ENCODE measurements at places on chromosomes 3 and 15.

DNA sequence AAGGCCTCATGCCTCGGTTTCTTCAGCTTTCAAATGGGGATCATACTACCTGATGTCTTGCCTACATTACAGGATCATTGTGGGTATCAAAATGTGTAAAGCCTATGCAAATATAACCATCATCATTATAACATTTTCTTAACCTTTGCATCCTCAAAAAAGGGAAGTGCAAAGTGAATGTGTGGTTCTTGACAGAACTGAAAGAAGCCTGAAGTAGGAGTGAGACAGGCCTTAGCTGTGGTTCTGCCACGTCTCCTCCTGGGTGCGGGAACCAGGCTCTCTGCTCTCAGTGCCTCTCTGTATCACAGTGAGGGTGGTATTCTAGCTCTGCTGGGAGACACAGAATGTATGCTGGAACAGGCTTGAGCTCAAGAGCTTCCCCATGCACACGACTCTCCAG lies 316.9 kb upstream of the ICE2 start:
- DNase-seq: no peak

GRCh38 chr3:43998836-43999727 lies 242.6 kb upstream of the TOPAZ1 start:
- no peak for DNase-seq

DNA sequence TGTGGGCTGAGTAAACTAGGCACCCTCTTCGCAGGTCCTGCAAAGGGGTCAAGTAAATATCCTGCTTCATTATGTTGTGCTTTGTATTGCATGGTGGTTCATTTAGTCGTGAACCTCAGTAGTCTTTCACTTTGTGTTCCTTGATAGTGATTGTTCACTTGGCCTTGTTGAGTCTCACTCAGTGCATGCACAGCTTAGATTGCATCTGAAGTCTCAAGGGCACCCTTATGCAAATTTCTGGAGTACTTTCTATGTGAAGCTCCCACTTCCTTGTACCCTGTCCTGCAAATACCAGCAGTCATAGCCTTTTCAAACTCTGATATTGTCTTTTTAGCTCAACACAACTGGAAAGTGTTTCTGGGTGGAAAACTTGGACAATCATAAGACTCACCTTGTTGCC lies 519.2 kb downstream of the NAALADL2 start:
- DNase-seq: no peak

DNA sequence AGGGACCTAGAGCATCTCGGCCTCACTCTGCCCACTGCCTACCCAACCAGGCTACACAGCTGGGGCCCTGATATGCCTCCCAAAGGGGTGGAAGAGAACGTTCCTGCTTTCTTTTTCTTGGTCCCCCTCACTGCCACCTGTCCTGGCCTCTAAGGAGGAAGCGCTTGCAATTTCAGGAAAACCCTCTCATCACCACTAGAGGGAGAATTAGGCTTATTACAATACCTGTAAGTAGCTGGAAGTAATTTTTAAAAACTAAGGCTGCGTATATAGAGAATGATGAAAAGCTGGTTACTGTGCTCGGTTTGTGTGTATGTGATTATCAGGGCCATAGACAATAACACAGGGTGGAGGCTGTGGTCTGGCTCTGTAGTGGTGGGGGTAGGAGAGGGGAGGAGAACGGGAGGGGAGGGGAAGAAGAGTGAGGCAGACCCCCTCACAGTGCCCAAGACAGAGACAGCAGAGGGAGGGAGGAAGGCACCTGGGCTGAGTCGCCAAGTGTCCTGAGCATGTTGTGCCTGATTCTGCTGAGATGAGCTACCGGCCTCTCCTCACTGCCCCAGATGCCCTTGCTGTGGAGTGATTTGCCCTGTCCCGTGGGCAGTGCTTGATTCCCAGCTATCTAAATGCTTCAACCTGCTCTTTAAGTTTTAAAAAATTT lies 3.3 kb downstream of the GABRG3 start:
- DNase-seq: no peak

DNA sequence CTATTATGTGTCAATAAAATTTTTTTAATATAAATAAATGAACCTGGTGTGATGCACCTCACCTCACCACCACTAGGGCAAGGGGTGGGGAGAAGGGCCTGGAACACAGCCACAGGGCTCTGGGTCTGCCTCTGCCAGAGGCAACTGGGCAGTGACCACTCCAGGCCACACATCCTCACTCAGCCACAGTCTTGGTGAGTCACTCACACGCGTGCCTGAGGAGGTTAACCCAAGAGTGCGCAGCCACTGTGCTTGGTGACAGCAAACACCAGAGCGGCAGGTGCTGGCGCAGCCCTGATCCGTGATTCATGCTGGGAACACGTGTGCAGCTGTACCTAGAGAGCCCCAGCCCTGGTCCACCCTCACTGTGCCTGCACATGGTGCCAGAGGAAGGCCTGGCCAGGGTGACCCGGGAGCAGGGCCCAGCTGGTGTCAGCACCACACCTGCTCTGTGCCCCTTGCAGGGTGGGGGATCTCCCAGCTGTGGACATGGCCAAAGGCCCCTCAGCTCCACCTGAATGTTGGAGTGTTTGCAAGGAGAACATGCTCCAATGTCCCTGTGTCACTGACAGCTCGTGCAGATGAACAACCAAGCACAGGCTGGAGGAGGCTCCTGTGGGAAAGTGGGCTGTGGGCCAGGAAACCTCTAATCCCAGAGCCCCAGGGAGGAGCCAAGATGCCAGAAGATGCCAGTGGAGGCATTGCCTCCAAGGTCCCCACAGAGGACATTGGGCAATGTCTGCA lies 2.1 kb downstream of the SLC41A3 start:
- DNase-seq: no peak

DNA sequence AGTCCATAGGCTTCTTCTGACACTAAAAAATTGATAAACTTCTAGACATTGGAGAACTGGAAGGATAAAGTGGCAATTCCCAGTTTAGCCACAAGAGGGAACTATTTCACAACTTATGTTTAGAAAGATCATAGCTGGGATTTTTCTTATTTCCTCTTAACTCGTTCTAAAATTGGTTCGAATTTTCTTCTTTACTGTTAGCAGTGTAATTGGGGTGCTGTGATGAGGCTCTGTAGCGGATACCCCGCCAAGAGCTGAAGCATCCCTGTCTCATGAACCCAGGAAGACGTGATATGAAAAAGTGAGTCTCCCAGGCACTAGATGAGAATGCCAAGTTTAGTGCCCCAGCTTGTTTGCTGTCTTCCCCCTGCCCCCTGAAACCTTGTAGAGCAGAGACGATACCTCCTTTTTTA lies 85.1 kb downstream of the PDCD6IP start:
- DNase-seq: no peak

- DNase-seq: no peak
These were observed 7.3 kb downstream of the KIF23 start for GRCh38 chr15:69421498-69421897.

- DNase-seq: no peak
These were observed 3.1 kb downstream of the C3orf38 start for GRCh38 chr3:88152841-88153240.

DNA sequence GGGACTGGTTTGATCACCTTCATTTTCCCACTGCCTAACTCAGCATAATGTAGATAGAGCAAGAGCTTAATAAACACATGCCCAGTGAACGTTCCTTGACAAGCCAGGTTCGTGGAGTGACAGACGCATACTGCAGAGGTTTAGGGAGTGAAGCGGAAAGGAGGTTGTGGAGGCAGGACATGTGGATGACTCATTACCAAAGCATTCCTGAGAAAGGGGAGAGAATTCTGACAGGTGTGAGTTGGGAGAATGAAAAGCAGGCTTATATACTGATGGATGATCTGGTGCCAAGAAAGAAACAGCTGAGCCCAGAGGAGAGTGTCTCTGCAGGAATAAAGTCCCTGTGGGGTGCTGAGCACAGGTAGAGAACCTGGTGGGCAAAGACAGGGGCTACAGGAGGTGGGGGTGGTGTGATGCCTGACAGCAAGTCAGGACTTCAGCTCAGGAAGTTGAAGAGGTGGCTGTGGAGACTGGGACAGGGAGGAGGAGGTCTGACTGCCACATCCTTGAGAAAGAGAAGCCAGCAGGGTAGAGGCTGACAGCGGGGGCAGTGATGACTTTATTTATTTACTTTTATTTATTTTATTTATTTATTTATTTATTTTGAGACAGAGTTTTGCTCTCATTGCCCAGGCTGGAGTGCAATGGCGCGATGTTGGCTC lies 2.4 kb upstream of the RPL29 start:
- DNase-seq: no peak

- no peak for DNase-seq
These were observed 2.1 kb downstream of the PHC3 start for GRCh38 chr3:170179432-170179831.

DNA sequence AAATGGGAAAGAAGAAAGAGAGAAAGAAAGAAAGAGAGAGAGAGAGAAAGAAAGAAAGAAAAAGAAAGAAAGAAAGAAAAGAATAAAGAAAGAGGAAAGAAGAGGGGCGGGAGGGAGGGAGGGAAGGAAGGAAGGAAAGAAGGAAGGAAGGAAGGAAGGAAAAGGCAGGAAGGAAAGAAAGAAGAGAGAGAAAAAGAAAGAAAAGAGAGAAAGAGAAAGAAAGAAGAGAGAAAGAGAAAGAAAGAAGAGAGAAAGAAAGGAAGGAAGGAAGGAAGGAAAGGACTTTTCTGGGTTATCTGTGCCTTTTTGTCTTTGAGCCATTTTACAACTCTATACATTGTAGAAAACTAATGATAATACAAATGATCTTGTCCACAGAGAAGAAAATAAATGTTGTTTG lies 136.6 kb upstream of the SMAD3 start:
- no peak for DNase-seq

GRCh38 chr15:63422891-63423590 lies 41.4 kb upstream of the CA12 start:
- no peak for DNase-seq

GRCh38 chr15:75061272-75061671 lies 37.9 kb downstream of the PPCDC start:
- DNase-seq: no peak

GRCh38 chr3:138329984-138330293 lies 288 bp upstream of the NME9 start:
- DNase-seq: no peak

DNA sequence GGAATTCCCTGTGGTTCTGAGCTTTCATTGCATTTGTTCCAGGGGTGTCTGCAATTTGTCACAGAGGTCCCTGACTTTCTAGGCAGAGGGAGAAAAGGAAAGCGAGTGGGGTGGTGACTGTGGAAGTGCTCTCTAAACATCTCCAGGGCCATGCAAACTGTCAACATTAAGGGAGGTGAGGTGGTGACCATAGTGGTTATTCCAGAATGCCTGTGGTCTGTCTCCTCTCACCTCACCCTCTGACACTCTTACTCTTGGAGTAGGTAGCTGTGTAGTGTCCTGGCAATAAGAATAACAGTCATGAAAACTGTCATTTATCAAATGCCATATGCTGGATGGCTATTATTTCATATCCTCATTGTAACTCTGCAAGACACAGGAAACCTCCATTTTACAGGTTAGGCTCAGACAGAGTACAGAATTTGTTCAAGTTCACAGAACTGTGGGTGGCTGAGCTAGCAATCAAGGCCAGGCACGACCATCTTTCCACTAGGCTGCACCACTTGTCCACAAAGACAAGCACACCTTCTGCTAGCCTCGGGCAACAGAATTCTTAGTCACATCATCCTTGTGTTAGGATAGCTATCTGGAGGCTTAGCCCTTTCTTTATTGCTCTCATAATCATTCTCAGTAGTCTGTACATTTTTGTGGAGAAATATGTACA lies 179.4 kb downstream of the CD47 start:
- no peak for DNase-seq

- DNase-seq: no peak
These were observed 1.4 kb upstream of the GRM2 start for GRCh38 chr3:51705276-51706020.

DNA sequence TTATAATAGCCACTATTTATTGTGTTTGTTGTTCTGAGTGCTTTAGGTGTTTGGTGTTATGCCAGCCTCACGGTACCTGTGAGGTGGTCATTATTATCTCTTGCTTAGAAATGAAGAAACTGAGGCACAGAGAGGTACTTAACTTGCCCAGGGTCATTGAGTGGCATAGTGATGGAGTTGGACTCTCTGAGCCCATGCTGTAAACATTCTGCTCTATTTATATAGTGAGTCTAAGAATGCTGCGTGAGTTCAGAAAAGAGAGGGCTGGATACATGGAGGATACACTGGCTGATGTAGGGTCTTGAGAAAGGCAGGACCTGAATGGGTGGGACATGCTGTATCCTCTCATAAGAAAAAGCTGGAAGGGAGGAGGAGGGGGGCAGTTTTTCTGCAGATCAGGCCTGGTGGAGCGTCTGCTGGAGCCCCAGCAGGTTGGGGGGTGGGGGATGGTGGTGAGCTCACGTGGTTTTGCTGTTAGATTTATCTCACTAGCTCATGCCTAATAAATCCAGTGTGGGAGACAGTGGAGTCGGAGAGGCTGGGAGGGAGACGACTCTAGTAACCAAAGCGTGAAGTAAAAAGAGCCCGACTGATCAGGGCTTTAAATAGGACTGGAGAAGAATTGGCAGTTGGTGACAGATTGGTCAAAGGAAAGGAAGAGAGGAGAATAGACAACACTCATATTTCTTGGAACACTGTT lies 16.0 kb downstream of the MED12L start:
- no peak for DNase-seq

GRCh38 chr15:80015156-80015555 lies 44.2 kb upstream of the BCL2A1 start:
- no peak for DNase-seq

DNA sequence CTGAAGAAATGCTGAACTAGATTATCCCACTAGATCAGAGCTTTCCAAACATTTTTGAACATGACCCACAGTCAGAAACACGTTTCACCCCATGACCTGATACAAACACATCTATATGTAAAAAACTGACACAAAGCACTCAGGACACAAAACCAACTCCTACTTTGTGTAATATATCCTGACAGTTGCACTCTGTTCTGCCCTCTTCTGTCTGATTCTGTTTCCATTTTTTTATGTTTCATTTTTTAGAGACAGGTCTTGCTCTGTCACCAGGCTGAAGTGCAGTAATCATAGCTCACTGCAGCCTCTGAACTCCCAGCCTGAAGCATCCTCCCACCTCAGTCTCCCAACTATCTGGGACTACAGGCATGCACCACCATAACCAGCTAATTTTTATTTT lies 15.8 kb upstream of the RFTN1 start:
- DNase-seq: no peak

- DNase-seq: no peak
These were observed 20.7 kb downstream of the PPP1R2 start for GRCh38 chr3:195522254-195523023.

- DNase-seq: no peak
These were observed 114.5 kb downstream of the MEGF11 start for GRCh38 chr15:66138892-66139590.
